ENCODE measurements at places on chromosomes 1 and 21. TPM values are rescaled to one million over a fixed set of nuclear protein-coding genes. Genes with fewer than 3 reads are reported as not detected.

The OPRD1 gene
- under 0.01 TPM for total RNA-seq

The NEGR1 gene
- total RNA-seq: 2.7 TPM

The AP4B1 gene
- 8.7 TPM for total RNA-seq

The MYBPH gene
- not detected for total RNA-seq

The WNT4 gene
- 3.9 TPM for total RNA-seq

The FMO2 gene
- total RNA-seq: not detected

The MAP3K21 gene
- total RNA-seq: 12.4 TPM

The TIAM1 gene
- 13.7 TPM for total RNA-seq

The STIL gene
- 1.7 TPM for total RNA-seq

The SPATA1 gene
- 0.72 TPM for total RNA-seq

The BLACAT1 gene
- 0.24 TPM for total RNA-seq

The GAS5 gene
- 2,372 TPM for total RNA-seq

The VAV3 gene
- total RNA-seq: 0.96 TPM

The APCS gene
- not detected for total RNA-seq

The FCGR2B gene
- not detected for total RNA-seq

The PTGFRN gene
- 97.4 TPM for total RNA-seq

The KRTAP13-3 gene
- not detected for total RNA-seq

The ZNF683 gene
- total RNA-seq: not detected

The PER3 gene
- total RNA-seq: 4.9 TPM

The MTARC1 gene
- total RNA-seq: 3.1 TPM

The CALML6 gene
- 0.43 TPM for total RNA-seq

The SLC44A3 gene
- 9.2 TPM for total RNA-seq

The CENPF gene
- total RNA-seq: 0.85 TPM

The HTR1D gene
- not detected for total RNA-seq

The UBL4B gene
- not detected for total RNA-seq

The PEAR1 gene
- total RNA-seq: 1.5 TPM

The SMPDL3B gene
- 1.1 TPM for total RNA-seq

The NBL1 gene
- 114 TPM for total RNA-seq

The PLA2G2C gene
- not detected for total RNA-seq

The GUCA2B gene
- total RNA-seq: not detected

The BRDT gene
- total RNA-seq: not detected

The PLEKHN1 gene
- total RNA-seq: 3.6 TPM

The ZMYND12 gene
- total RNA-seq: 3.6 TPM

The PRDX6 gene
- 301 TPM for total RNA-seq

The REN gene
- not detected for total RNA-seq

The ILDR2 gene
- 3.1 TPM for total RNA-seq

The GNAT2 gene
- total RNA-seq: 0.64 TPM

The KRTAP10-12 gene
- not detected for total RNA-seq

The HLX gene
- not detected for total RNA-seq

The GNG4 gene
- not detected for total RNA-seq

The HSPB7 gene
- total RNA-seq: not detected

The CFHR1 gene
- total RNA-seq: not detected

The TRIM58 gene
- 0.24 TPM for total RNA-seq

All from tracheal epithelial cell (primary cell).